T47D (cell line): ENCODE measurements at places on chromosomes 11 and 22.

- DNase-seq, result no peak
Measured at GRCh38 chr22:37037669-37038068, 13.9 kb upstream of the KCTD17 start.

DNA sequence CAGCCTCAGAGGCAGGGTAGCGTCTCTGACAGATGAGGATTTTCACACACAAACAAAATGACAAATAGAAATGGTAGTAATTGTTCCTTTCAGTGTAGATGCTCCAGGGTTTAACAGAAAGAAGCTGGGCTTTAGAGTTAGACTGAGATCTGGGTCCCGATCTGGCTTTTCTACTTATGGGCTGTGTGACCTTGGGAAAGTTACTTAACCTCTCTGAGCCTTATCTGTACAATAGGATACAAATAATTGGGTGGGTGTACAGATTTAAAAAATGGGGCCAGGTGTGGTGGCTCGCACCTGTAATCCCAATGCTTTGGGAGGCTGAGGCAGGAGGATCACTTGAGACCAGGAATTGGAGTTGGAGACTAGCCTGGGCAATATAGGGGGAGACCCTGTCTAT is 204.9 kb downstream of the CEP164 start:
- no peak for DNase-seq

DNA sequence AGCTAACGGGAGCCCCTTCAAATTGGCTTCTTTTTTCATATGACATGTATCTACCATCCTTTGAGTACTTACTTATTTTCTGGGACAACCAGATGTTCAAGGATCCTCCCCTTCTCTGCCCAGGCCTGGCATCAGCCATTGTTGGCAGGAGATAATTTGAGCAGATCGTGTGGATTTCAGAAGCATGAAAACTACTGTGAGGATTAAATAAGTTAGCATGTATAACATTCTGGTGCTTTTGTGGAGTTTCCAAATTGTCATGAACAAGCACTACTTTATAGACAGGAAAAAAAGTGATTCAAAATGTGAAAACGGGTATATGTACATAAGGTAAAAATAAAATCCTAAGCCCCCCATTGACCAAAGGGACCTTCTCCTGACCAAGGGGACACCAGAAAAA is 2.1 kb upstream of the NADSYN1 start:
- DNase-seq, result no peak

DNA sequence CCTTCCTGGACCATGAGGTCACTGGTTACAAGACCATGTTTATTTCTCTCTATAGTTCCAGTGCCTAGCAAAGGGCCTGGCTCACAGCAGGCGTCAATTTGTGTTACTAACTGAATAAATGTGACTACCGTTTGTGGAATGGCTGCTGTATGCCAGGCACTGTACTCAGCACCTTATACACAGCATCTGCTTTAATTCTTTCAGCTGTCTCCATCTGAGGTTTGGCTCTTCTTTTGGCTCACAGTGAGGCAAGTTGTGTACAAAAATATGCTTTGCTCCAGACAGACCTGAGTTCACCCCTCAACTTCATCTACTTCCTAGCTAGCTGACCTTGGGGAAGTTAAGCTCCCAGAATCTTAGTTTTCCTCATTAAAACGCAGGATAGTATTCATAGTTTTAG is 75.3 kb upstream of the PHOX2A start:
- DNase-seq, result no peak

GRCh38 chr11:27347359-27348339 is 15.4 kb downstream of the CCDC34 start:
- DNase-seq, result no peak

GRCh38 chr11:128405714-128406662 is 181.4 kb downstream of the ETS1 start:
- DNase-seq, result no peak
